Hematopoietic multipotent progenitor cell (in vitro differentiated cells): ENCODE measurements at places on chromosomes 1 and 21.

GRCh38 chr1:59198564-59198963, 98.3 kb upstream of the FGGY start:
- DNase-seq: no peak

- no peak for DNase-seq
Measured at GRCh38 chr1:97691325-97691724, 229.5 kb downstream of the DPYD start.

- no peak for DNase-seq
Measured at GRCh38 chr1:1360506-1361169, 2.3 kb upstream of the MXRA8 start.

GRCh38 chr1:44822981-44823451, 14.7 kb downstream of the BTBD19 start:
- DNase-seq: no peak

GRCh38 chr1:190759807-190760206, 282.1 kb upstream of the BRINP3 start:
- DNase-seq: no peak

- DNase-seq: no peak
Measured at GRCh38 chr1:217482356-217483102, 148.4 kb downstream of the GPATCH2 start.

DNA sequence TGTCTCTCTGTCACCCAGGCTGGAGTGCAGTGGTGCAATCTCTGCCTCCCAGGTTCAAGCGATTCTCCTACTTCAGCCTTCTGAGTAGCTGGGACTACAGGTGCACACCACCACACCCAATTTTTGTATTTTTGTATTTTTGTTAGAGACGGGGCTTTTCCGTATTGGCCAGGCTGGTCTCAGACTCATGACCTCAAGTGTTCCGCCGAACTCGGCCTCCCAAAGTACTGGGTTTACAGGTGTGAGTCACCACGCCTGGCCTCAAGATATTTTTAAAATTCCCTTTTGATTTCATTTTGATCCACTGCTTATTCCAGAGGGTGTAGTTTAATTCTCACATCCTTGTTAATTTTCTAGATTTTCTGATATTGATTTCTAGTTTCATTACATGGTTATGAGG, 3.8 kb downstream of the IFI44L start:
- no peak for DNase-seq

- no peak for DNase-seq
Measured at GRCh38 chr1:177032434-177032833, 132.1 kb downstream of the ASTN1 start.
